ENCODE measurements at places on chromosomes 7 and 10.

DNA sequence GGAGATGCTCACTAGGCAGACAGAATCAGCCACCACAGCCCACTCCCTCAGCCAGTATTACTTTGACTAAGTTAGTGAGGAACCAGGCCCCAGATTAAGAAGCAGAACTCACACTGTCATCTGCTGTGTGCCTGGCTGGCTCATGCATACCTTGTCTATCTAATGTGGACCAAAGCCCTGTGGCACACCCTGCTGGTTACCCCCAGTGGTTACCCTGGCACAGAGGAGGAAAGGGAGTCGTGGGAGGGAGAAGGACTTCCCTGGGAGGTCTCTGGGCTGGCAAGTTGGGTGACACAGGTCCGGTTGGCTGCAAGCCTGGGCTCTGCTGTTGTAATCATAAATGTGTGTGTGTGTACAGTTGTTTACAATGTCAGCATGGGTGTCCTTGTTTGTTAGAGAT is 7.5 kb upstream of the SH2D4B start:
- peak; percentile 38 for DNase-seq

DNA sequence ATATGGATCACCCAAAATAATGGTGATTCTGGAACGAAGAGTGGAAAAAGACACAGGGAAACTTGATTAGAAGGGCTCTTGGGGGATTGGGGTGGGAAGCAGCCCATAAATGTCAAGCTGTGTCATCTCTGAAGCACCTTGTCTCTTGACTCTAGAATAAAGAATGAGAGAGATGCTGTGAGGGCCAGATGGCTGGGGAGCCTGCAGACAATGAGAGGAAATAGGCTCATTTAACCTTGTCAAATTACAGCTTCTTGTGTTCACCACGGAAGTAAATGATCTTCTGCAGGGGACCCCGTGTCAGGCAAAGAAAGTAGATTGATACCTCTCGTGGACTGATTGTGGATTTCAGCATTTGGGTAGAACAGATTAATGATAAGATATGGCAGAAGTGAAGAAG is 159.3 kb downstream of the ST7 start:
- DNase-seq: no peak

DNA sequence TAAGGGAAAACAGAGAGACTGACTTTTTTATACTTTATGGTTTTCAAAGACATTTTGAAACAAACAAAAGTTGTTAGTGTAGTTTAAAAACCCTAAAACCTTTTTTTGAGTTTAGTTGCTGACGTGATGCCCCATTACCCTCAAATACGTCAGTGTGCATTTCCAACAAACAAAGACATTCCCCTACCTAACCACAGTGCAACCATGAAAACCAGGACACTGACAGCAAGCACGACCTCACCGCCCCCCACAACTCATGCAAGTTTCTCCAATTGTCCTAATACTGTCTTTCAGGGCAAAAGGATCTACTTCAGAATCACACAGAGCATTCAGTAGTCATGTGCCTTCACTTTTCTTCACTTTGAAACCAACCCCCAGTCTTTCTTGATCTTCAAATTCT is 75.0 kb downstream of the WNT2 start:
- DNase-seq: no peak

GRCh38 chr10:93576888-93577287 is 10.4 kb downstream of the FFAR4 start:
- no peak for DNase-seq

DNA sequence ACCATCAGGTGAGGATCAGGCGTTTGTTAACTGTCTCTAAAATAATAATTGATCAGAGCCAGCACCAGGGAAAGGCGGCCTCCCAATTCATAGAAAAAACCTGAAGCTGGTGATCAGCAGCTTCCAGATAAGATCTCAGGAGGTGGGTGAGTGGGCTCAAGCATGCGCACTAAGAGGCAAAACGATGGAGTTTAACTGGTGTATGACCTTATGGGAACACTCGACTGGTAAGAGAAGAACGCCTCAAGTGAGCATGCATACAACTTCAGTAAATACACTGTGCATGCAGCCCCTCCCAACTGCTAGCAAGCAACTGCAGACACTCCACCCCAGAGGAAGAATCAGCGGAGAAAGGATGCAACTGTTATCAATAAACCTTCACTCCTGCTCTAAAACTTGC is 18.1 kb downstream of the RAPGEF5 start:
- no peak for DNase-seq

DNA sequence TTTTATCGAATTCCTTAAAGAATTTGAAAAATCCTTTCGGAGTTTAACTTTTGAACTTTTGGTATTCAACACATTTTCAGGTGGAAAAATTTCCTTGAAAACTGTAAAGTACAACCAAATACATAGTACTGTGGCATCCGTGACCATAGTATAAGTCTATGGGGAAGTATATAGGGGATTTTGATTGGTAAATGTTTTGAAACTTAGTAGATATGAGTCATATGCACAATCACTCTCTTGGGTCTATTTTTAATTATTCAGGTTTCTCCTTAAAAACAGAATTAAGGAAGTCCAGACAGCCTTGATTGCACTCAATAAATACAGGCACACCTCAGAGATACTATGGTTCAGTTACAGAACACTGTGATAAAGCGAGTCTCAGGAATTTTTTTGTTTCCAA is 64.2 kb downstream of the AVL9 start:
- DNase-seq: no peak

DNA sequence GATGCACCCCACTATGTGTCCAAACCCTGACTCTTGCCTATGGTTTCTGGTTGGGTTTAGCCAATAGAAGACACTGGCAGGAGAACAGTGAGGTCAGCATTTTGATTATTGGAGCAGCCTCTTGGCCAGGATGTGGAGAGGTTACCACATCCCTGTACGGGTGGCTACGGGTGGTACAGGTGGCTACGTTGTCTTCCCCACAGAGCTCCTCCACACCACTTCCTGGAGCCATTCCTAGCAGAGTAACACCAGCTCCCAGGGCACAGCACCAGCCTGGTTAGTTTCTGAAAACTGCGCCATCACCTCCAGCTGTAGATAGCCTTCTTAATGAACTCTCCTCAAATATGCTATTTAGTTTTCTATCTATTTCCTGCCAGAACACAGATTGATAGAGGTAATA is 445.2 kb downstream of the INHBA start:
- no peak for DNase-seq
